Kidney (tissue), 22 donors: ENCODE measurements at places on chromosomes 7 and 10.
A peak's percentile ranks its signal among the peaks of the same experiment; 100 is the strongest.

DNA sequence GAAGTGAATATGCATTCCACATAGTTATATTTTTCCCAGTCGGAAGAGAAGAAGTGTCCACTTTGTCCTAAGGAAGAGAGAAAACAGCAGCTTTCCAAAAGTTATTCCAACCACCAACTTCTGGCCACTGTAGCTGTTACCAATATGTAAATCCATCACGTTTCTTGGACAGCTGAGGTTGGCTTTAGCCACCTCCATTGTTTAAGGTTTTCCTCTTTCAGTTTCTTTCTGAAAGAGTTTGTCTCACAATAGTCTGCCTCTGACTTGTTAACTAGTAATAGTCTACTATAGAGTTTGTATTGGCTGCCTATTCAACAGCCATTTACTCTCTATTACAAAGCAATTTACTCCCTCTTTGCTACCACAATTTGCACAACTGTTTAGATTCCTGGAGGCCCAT, 457.6 kb upstream of the LRRN3 start:
- no peak for DNase-seq

DNA sequence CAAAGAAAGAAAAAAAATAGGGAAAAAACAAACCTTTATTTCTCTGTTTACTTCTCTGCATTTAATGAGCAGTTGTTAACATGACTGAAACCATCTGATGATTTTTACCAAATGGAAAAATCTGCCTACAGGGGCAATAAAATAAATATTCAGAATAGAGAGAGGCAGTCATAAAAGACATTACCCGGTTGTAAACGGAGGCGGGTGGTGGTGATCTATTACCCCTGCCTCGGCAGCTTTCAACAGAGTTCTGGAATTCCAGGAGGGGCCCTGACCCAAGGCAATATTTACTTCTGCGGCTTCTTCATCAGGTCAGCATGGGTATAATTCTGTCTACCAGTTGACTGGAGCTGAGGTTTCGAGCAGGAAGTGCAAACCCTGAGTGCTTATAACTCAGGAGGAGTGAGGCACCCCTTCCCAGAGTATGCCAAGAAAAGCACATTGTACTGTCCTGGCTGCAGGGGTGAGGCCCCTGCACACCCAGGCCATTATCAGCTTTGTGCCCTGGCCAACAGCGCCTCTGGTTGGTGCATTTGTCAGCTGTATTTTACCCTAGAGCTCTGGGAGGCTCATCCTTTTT, 8.2 kb upstream of the CXCL12 start:
- DNase-seq: peak; percentile 80

DNA sequence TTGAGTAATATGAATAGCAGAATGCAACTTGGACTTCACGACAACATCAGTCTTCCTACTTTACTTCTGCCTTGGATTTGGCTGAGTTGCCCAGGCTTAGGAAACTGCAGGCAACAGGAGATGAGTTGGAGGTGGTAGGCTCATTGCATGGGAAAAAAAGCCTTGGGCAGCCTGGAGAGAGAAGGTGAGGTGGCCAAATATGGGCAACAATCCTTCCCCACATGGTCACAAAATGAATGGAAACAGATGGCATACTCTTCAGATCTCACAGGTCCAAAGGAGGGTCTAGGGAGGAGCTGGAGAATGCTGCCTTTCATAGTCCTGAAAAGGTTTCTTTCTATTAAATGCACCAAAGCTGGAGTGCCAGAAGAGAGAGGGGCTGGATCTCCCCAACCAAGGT, 128.6 kb upstream of the AOAH start:
- DNase-seq: no peak

DNA sequence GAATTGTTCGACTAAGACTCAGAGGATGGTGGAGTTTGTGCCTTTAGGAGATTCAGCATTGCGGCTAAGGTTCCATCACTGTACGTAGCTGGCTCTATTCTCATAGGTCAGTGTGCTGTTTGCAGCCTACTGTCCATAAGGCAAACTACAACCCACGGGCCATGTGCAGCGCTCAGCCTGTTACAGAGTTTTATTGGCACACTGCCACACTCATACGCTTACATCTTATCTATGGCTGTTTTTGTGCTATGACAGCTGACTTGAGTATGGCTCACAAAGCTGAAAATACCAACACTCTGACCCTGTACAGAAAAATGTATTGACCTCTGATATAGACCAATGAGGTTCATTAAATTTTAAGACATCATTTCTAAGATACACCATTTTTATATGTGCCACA, 114.5 kb downstream of the ARID5B start:
- no peak for DNase-seq

DNA sequence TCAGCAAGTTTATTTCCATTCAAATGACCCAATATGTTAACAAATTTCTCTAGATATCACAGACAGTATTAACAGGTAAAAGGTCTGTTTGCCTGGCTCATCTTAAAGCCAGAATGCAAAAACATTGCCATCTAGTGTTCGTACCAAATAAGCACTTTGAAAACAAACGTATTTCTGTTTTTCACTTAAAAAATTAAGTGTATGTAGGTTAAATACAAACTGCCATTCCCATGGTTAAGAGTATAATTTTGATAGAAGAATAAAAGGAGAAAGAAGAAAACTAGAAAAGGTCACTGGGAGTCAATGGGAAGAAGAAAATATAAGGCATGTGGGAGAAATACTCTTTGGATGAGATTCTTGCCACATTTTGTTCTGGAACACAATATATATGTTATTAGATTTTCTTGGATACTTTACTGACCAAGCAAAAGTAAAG, 51.0 kb downstream of the ORC5 start:
- peak; percentile 31 for DNase-seq

DNA sequence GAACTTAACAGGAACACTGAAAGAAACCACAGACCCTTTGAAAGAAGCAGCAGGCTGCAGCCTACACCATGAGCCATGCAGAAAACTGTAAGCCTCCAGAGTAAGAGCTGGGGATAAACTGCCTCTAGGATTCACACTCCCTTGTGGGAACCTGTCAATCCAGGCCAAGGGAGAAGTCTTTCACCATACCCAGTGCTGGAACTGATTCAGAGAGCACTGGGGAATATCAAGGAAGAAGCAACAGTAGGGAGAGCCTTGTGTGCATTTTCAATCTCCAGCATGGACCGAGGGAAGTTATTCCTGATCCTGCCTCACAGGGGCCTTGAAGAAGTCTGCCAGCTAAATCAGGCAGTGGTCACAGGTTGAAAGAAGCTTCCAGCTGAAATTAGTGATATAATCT, 282.2 kb downstream of the AGMO start:
- DNase-seq: no peak

- DNase-seq: peak; percentile 21
Measured at GRCh38 chr10:92689663-92690210, at the start of gene HHEX. TSS of gene HHEX (plus strand) at chr10:92689955. CDS start at chr10:92689987, 32 bp downstream.

DNA sequence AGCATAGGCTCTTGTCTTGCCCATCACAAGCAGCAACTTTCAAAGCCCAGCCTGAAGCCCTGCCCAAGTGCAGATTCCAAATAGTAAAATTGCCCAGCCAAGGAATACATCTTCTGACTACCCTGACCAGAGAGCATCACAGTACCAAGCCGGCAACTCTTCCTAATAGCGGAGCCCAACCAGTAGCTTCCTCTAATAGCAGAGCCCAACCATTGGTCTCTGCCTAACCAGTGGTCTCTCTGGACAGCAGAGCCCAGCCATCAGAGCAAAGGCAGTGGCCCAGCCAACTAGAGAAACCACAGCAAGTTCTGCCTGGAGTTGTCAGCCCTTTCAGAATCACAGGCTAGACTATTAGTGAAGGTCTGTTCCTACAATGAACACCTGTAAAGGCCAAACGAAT, 285.6 kb downstream of the HGF start:
- DNase-seq: peak; percentile 88

DNA sequence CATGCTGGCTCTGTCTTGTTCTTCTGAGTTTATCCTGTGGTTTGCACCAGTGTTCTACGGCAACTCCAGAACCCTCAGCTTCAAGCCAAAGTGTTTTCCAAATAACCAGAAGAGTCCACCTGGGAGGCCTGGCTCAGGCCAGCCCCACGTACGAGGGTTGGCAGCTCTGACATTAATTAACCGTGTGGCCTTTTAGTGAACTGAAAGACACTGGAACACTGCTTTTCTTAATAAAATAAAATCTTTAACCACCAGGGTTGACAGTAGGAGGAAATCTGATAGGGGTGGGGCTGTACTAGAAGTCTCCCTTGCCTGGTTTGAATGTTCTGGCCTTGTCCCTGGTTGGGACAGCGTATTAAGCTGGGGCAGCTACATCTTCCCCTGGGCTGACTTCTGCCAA, 64.9 kb downstream of the SYPL1 start:
- peak; percentile 58 for DNase-seq

- no peak for DNase-seq
Measured at GRCh38 chr7:145152589-145152988, 316.7 kb upstream of the TPK1 start.

- DNase-seq: peak; percentile 80
Measured at GRCh38 chr7:44065431-44066110, at the start of gene PGAM2. TSS of gene PGAM2 (minus strand) at chr7:44065567. CDS start at chr7:44065529, 38 bp downstream.

DNA sequence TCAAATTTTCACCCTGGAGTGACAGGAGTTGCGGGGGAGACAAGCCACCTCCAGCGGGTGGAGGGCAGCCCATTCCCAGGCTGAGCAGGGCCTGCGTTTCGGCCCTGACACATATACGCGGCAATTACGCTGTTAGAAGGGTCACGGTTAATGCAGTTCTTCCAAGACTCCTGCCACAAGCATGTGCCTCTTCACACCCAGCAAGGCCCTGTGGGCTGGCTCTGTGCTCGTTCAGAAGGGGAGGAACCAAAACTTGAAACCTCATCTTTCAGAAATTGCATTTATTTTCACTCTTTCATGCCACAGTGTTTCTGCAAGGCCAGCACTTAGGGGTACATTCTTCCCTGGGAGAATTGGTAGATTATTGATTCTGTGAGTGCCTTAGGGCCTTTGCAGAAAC, 24.7 kb downstream of the LRMDA start:
- peak; percentile 15 for DNase-seq

DNA sequence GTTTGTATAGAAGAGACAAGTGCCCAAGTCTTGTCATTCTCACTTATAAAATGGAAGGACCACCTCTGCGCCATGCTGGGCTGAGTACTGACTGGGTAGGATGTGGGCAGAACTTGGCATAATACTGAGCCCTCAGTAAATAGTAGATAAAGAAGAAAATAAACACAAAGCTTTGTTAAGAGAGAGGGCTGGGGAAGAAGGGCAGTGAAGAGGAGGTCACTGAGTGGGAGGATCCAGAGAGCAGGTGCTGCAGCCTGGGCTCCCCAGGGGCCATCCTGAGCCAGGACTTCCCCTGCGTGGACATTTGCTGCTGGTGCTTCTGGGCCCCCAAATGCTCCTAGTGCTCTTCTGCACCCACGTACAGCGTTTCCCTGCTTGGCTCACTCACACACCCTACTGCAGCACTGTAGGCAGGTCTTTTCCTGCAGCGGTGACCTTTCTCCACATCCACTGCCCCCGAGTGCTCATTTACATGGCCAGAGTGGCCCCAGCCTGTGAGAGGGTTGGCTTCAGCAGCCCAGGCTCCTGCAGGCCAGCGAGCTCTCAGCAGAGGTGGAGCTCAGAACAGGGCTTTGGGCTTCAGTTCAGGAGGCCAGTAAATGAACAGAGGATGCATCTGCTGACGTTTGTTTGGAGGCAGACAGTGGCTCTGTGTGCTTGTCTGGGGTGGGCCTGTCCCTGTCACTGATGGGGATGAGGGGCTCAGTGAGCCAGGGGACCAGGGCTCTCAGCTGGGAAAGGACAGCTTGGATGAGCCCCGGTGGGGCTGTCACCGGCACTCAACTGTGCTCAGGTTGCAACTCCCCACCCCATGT, 164.6 kb downstream of the ADARB2 start:
- no peak for DNase-seq

- peak; percentile 46 for DNase-seq
Measured at GRCh38 chr7:149624006-149624405, 126.4 kb upstream of the ZNF746 start.

DNA sequence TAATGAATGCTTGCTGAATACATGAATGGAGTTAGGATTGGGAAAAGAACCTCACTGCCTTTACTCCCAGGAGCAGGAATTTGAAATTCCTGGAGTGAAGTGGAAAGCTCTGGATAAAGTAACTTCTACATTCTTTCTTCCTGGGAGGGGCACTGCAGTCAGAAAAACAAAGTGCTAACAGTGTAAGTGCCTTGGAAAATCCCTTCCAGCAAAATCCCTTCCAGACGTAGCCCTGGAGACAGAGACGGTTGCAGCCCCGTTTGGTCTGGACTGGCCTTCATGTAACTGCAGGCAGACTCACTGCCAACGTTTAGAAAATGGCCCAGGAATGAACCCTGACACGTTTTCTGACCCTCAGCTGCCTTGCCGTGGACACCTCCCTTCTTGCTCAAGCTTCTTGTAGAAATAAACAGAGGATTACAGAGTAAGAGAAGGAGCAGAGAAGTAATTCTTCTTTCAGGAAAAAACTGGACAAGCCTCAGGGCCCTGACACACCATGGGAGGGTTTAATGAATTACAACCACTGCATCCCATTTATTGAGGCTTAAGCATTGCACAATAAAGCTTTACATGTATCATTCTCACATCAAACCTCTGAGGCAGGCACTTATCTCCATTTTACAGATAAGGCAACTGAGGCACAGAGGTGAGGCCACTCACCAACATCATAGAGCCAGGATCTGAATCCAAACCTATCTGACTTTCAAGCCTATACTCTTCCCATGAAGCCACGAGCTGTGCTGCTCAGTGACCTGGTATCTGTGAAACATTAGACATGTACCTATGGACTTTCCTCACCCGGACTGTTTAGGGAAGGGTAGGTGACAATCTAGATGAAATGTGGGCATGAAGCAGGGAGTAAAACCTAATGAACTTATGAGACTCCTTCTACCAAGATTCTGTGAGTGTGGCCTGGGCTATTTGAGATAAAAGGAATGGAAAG, 7.8 kb downstream of the ITPRIP start:
- peak; percentile 79 for DNase-seq

DNA sequence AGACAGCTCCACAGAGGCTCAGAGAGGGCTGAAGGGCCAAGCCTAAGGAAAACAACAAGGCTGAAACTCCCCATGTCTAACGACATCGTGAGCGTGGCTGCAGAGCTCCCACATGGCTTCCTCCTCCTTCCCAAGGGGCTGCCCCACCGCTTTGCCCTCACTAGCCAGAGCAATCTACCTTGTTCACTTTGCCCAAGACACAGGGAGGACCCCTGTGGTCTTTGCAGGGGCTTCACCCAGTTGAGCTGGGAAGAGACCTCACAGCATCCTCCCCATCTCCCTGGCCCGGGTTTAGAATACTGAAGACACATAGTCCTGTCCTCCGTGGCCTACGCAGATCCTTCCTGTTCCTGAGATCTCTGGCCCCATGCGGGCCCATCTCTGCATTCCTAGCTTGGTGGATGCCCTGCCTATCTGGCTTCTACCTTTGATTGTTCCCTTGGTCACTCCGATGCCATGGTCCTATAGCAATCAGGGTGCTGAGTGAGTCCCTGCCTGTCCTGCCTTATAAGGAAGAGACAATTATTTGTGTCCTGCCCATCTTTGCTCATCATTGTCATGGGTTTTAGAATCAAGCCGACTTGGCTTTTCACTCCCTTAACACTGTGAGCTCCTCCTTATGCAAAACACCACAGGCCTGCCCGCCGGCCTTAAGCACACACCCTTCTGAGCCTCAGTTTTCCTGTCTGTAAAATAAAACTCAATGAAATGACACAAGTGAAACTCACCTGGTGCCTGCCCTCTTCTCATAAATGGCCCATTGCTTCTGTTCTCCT, 73.2 kb downstream of the PARP12 start:
- DNase-seq: no peak
